ENCODE measurements at places on chromosomes 3 and 15.

DNA sequence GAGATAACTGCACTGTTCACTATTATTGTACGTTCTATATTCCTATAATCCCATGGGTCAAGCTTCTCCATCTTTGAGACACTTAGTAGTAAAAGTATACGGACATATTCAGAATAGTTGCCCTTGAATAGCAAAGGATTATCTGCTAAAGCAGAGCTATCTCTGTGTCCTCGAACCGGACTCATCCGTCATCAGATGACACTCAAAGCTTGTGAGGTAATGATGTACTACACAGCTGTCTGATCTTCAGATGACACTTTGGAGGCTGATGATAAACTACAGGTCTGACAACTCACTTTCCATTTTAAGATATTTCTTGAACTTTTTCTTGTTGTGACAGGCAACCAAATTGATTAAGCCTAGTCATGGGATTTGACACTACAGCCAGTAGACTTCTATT is 240.2 kb downstream of the SCAPER start:
- DNase-seq = no peak

GRCh38 chr3:65587650-65588439 is 450.9 kb downstream of the MAGI1 start:
- DNase-seq = no peak

- no peak for DNase-seq
Observed at GRCh38 chr15:70141376-70142071, 43.8 kb upstream of the TLE3 start.

GRCh38 chr3:20846832-20847231 is 660.8 kb upstream of the SGO1 start:
- no peak for DNase-seq

- DNase-seq = no peak
Observed at GRCh38 chr15:60999771-61000170, 229.3 kb downstream of the RORA start.

- DNase-seq = no peak
Observed at GRCh38 chr15:38588672-38589071, 24.1 kb upstream of the RASGRP1 start.

GRCh38 chr3:53375019-53375418 is 27.7 kb upstream of the DCP1A start:
- DNase-seq = peak; percentile 35

- no peak for DNase-seq
Observed at GRCh38 chr3:120143676-120144075, 49.4 kb upstream of the GSK3B start.

- peak; percentile 43 for DNase-seq
Observed at GRCh38 chr3:120554812-120555606, 41.1 kb upstream of the NDUFB4 start.

GRCh38 chr3:191373327-191373726 is 43.0 kb upstream of the UTS2B start:
- DNase-seq = no peak

- DNase-seq = peak; percentile 57
Observed at GRCh38 chr3:111936967-111937366, 41.9 kb upstream of the ABHD10 start.
